ENCODE measurements at places on chromosomes 2 and 18.

GRCh38 chr2:98715812-98716451 is 15.0 kb downstream of the MGAT4A start:
- no peak for DNase-seq

- DNase-seq: no peak
Observed at GRCh38 chr18:22734791-22735627, 198.1 kb upstream of the RBBP8 start.

DNA sequence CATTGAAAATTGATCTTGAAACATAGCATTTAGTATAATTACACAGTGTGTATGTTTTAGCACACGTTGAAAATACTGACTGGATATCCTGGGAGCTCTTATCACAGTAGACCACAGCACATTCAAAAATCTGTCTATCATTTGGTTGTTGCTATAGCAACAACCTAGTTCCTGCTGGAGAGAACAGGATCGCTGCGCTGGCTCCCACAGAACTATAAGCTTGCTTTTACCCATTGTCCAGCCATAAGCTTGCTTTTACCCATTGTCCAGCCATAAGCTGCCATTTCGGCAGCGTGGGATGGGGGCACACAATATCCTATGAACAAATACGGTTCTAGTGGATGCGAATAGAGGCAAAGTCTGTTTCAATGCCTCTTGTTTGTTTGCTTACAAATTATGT is 70.4 kb upstream of the ST6GAL2 start:
- DNase-seq: no peak

- no peak for DNase-seq
Observed at GRCh38 chr2:66897181-66897580, 462.3 kb downstream of the MEIS1 start.

GRCh38 chr2:16621316-16621715 is 44.3 kb downstream of the CYRIA start:
- no peak for DNase-seq

DNA sequence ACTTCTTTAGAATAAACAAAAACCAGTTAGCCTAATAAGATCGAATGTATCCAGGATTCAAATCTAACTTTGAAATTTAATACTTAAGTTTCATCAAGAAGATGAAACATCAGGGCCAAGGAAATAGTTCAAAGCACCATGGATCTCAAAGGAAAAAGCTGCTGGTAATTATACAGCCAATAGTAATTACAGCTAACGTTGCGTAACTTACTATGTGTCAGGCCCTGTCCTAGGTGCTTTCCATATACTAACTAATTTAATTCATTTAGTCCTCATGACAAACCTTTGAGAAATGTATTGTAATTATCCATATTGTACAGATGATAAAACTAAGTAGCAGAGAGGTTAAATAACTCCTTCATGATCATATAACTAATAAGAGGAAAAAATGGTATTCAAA is 598.6 kb downstream of the NYAP2 start:
- no peak for DNase-seq

- DNase-seq: no peak
Observed at GRCh38 chr2:172829229-172829628, 93.6 kb downstream of the RAPGEF4 start.

DNA sequence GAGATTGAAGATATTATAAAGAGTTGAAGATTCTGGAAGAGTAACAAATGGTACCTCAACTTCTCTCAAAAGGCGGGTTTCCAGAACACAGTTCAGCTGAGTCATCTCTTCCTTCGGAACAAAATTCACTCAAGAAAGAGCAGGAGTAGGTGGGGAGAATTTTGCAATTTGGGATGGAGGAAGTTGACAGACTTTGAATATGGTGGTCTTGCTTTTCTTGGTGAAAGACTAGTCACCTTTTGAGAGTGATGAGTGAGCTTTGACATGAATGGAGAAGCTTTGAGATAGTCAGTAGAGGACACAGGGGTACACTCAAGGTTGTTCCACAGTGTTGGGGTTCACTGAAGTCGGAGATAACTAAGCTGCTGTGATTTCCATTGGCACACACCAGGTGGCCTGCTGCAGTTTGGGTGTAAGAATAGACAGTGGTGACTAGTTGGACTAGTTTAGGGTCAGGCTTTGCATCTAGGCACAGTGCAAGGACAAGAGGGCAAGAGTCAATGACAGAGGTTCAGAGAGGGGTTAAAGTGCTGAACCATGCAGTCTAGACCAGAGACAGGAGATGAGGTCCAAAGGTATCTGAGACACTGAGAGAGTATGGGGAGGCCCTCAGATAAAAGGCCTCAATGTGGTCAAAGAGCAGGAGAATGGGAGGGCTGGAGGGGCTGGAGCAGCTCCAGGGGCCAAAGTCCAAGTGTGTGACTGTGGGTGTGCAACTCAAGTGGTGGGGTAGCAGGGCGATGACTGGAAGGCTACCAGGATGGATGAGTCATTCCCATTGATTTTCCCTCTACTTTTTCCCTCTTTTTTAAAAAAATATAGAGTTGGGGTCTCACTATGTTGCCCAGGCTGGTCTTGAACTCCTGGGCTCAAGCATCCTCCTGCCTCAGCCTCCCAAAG is 7.7 kb downstream of the CCL20 start:
- no peak for DNase-seq

DNA sequence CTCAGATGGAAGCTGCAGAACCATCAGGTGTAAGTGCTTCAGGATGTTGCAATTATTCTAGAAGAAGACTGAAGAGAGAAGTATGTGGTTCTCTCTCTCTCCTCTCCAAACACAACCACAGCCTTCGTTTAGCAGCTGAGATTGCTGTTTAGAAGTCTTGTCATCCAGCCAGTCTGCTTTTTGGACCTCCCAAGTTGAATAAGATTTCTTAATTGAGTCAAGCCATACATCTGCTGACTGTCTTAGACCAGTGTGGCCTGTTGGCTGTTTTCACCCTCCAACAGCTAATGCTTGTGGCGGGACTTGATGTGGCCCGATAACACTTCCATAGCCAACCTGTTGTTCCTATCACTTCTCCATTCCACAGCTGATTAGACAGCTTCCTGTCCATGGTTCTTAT is 91.3 kb upstream of the TMEM17 start:
- no peak for DNase-seq

GRCh38 chr2:8794923-8795825 is 42.2 kb downstream of the KIDINS220 start:
- no peak for DNase-seq

DNA sequence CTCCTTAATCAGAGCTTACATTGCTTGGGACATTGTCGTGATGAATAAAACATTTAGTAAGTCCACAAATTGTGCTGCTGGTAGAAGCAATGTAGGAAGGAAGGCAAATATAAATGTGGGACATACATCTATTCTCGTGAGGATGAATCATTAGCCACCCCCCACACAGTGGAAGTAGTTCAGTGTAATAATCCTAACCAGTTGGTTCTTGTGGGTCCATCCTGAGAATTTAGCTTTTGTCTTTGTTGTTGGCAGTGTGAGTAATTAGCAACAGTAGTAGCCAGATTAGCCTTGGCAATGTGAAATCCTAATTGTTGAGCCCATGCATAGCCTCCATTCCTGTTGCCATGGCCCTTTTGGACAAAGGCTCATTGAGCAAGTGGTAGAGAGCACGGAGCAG is 532.1 kb downstream of the FBXO15 start:
- no peak for DNase-seq

DNA sequence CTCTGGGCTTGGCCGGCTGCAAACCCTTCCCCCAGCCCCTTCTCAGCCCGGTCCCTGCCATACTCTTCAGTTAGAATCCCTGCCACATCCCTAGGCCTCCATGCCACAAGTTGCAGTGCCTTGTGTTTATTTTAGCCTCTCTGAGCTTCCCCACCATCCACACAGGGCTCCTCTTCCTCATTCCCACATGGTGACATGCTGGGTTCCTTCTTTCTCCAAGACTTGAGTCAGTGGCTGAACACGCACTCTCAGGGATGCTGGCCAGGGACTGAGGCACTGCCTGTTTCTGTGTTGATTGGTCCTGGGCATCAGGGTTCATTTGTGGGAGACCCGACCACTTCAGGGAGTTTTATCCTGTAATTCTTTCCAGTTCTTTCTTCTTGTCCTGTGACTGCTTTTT is 56.3 kb downstream of the KCNS3 start:
- DNase-seq: no peak

DNA sequence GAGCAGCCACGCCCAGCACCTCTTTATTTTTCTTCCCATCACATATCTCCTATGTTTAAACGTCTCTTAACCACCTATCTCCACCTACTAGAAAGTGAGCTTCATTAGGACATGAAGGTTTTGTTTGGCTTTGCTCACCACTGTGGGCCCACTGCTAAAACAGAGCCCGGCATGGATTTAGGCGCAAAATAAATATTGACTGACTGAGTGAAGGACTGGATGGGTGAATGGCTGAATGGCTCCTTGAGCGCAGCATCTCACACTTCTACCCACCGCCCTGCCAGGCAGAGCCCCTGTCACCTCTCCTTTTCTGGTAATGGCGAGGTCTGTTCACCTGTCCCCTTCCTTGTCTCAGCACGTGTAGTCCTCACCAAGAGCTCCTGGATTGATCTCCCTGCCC is 10.1 kb downstream of the CAPG start:
- no peak for DNase-seq

DNA sequence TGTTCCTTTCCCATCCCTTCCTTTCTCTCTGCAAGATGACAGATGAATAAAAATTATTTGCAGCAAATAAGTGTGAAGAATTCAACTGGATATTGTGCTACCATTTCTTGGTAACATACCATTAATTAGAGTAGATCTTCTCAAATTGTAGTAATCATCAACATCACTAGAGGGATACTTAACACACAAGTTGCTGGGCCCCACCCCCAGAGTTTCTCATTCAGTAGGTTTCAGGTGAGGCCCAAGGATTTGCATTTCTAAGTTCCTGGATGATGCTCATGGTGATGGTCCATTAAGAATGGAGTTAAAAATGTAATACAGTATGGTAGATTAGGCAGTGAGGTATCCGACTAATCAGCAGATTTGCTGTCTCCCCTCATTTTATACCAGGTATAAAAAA is 594.0 kb downstream of the ERBB4 start:
- no peak for DNase-seq

GRCh38 chr2:164182116-164182627 is 439.1 kb downstream of the GRB14 start:
- DNase-seq: no peak

DNA sequence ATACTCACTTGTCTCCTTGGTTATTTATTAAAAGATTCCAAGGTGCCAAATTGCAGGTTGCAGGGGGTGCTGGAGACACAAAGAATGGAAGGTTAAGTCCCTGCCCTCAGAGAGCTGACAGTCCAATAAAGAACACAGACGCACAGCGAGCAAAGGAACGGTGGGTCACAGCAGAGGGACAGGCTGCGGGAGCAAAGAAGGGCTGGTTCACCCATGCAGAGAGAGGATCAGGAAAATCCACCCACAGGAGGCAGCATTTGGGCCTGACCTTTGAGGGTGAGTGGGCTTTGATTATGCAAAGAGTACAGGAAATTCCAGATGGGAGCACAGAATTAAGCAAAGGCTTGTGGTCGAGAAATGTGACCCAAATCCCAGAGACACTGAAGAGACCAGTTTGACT is 45.0 kb downstream of the ZBTB7C start:
- no peak for DNase-seq

DNA sequence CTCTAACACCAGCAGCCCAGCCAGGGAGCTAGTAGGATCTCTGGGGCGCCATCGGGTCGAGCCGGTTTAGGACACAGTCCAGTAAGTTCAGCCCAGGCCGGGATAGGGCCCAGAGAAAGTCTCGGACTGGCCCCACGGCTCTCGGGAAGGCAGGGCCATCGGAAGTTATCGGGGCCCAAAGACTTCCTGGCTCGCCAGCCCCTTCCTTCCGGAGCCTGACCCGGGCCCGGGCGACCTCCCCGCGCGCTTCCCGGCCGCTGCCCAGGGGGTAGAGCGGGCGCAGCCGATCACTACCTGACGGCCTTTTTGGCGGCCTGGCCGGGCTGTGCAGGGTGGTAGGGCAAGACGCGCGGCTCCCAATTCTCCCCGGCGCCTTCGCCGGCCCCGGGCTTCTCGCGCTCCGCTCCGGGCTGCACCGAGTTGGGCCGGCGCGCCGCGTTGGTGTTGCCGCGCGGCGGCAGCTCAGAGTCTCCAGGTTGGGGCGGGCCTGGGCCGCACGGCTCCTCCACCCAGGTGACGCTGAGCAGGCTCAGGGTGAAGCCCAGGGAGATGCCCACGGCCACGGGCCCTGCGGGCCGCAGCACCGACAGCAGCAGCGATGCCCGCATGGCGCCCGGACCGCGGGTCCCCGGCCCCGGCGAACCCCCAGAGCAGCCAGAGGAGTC is 546 bp downstream of the CHPF start:
- peak; percentile 56 for DNase-seq

Data from GM12891 (cell line).